ENCODE measurements at places on chromosomes 2 and 18.
A peak's percentile ranks its signal among the peaks of the same experiment; 100 is the strongest.

DNA sequence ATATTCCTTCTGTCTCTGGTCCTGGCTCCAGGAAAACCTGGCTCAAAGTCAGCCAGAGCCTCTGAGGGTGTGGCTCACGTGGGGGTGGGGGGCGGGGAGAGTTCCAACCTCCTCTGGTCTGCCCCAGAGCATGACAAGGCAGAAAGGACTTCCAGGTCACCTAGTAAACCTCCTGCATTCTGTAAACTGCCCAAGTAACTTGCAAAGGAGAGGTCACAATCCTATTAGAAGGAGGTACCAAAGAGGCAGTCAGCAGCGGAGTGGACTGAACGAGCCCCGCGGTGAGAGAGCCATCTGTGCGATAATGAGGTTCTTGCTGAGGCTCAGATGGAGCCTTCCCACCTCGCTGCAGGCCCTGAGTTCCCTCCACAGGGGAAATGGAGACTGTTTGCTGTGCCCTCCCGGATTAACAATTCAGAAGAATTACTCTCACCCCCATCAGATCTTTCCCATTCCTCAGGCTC is 58.9 kb upstream of the GATA6 start:
- DNase-seq = no peak

GRCh38 chr18:70693246-70693645 is 404.4 kb downstream of the SOCS6 start:
- DNase-seq = no peak

- no peak for DNase-seq
Observed at GRCh38 chr2:233173115-233173514, 78.4 kb upstream of the ATG16L1 start.

GRCh38 chr18:6563896-6564295 is 149.2 kb upstream of the L3MBTL4 start:
- DNase-seq = no peak

DNA sequence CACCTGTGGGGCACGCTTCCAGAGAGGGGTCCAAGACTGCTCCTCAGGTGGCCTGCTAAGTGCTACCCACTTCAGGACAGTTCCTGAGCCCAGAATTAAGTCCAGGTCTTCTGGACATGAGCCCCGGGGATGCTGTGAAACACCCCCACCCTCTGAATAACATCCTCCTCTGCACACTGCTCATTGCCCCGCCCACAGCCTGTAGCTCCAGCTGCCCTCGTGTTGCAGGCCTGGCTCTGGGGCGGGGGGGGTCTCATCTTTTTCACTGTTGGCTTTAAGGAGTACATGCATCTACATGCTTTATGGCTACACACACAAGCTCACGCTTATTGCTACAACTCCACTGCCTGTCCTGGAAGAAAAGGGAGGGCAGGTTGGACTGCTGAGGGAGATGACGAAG is 92.8 kb downstream of the PTGR3 start:
- no peak for DNase-seq

DNA sequence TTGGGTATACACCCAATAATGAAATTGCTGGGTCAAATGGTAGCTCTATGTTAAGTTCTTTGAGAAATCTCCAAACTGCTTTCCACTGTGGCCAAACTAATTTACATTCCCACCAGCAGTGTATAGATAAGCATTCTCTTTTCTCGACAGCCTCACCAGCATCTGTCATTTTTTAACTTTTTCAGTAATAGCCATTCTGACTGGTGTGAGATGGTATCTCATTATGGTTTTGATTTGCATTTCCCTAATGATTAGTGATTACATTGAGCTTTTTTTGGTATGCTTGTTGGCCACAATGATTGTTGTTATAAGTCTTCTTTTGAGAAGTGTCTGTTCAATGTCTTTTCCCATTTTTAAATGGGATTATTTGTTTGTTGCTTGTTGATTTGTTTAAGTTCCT is 50.4 kb upstream of the EPAS1 start:
- no peak for DNase-seq

- DNase-seq = no peak
Observed at GRCh38 chr2:81483254-81483653, 1178.7 kb upstream of the LRRTM1 start.

GRCh38 chr2:99066075-99066958 is 75.2 kb upstream of the C2orf15 start:
- peak; percentile 29 for DNase-seq

GRCh38 chr2:98476192-98476868 is 31.7 kb downstream of the INPP4A start:
- DNase-seq = no peak

DNA sequence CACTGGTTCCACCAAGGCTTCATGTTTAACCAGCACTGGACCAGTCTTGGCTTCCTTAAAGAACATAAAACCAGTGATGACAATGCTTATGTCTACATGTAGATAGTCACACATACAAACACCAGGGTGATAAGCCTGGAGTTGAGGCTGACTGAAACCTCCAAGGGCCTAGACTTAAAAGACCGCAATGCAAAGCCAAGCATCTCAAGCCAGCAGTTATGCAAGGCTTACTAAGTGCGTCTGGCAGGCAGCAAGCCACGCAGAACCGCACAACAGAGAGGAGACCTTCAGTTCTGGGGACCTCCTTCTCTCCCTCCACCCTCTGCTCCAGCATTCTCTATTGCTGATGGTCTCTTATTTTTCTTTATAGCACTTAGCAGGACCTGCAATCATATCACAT is 63.2 kb upstream of the ACAA2 start:
- DNase-seq = no peak

- no peak for DNase-seq
Observed at GRCh38 chr2:237350597-237350996, 63.4 kb downstream of the COL6A3 start.

GRCh38 chr18:34050661-34051060 is 174.1 kb downstream of the NOL4 start:
- no peak for DNase-seq

DNA sequence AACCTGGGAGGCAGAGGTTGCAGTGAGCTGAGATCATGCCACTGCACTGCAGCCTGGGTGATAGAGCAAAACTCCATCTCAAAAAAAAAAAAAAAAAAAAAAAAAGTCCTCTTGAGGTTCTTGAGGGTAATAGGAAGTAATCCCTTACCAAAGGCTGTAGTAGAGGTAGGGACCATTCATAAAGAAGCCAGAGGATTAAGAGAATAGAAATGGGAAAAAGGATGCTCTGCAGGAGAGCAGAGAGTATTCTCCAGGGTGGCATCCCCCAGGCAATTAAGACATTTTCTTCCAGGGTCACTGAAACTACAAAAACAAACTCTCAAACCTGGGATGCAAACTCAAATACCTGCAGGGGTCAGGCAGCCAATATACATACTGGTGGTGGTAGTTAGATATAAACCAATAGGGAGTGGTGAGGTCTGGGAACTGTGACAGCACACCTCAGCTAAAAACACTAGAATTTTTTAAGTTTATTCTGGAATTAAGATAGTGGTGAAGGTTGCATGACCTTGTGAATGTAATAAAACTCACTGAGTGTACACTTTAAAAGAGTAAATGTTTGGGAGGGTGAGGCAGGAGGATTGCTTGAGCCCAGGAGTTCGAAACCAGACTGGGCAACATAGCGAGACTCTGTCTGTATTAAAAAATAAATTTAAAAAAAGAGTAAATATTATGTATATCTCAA is 24.7 kb downstream of the RAPH1 start:
- no peak for DNase-seq

- peak; percentile 80 for DNase-seq
Observed at GRCh38 chr2:118847762-118848172, 319 bp upstream of the EN1 start.

DNA sequence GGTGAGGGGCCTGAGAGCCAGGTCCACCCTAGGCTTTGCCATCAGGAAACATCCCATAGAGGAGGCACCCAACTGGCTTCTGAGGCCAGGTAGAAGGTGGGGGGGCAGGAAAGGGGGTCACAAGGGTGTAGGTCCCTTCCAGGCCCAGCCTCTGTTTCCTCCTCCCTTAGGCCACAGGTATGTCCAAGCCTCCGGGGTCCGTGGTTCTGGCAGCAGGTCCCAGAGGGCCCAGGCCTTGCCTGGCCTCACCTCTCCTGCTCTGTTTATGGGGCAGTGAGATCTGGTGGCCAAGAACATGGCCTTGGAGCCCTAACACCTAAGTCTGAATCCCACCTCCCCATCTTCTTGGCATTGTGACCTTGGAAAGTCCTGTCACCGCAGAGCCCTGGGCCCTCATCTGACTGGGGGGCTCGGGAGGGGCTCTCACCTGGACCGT is 21.6 kb upstream of the GPR17 start:
- DNase-seq = no peak

DNA sequence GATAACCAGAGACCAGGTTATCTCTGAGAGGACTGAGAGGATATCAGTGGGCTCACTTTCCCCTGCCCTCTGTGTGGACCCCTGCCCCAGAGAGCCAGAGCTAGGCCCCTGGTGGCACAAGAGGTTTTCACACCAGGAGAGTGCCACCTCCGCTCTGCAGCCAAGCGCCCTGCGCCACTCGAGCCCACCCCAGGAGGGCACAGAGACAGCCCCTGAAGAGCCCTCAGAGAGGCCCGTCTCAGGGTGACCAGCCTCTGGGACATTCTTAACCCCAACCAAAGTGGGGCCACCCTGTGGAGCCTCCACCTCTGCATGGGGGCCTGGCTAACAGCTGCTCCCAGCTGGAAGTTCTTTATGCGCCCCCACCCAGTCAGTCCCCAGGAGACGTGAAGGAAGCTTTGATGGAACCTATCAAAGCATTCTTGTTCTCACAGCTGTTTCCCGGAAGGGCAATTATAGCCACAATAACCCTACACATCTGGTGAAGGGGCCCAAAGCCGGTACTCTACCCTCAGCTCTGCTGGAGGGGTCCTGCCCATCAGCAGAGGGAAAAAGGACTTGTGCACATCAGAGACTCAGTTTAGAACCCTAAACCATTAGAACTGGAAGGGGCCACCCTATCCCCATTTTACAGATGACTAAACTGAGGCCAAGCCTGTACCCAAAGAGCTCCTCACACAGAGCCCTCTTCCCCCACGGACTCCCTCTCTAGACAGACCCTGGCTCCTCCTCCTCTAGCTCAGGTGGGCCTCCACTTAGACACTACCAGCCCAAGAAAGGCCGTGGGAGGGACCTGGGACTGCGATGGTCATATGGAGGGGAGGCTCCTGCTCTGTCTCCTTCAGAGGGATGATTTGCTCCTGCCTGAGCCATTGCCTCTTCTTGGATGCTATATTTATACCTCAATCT is 101.1 kb downstream of the ZFP36L2 start:
- DNase-seq = no peak

DNA sequence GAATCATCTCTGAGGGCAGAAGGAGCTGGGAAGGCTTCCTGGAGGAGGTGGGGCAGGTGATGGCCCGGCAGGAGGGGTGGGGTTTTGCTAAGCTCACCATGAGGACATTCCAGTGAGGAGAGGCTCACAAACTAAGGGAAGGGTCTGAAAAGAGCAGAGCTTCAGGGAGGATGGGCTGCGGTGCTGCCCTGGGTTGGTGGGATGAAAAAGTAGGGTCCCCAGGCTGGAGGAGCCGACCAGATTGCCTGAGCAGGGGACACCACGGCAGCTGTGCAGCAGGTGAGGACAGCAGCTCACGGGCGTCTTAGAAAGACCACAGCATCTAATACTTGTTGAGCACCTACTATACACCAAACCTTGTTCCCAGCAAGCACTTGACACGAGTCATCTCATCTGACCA is 82.2 kb downstream of the DYSF start:
- DNase-seq = no peak

DNA sequence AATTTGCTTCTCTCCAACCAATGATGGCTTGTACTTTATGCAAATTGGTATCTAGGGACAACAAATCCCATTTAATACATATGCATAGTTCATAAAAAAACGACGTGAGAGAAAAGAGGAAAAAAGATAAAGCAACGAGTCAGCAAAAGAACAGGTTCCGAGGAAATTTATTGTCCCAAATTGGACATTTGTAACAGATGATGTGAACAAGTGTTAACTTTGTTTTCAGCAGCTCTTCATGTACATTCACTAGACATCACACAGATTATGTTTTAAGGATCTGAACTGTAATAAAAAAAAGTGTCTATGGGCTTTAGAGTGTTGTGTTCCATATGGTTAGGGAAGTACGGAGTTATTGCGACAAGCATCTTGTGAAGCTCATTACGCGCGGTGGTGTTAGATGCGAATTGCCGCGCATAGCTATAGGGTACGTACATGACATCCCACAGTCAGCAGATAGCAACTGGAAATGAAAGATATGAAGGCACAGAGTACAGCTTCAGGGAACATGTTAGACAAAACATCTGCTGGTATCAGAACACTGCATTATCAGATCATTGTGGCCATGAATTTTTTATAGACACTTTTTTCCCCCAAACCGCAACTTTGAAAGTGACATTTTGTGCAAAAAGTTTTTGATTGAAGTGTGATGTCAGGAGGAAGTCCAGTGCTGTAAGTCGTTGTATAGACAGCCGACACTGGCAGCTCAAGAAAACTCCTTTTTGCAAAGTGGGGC is 1073.1 kb upstream of the FANCL start:
- no peak for DNase-seq

GRCh38 chr2:211766689-211767088 is 771.9 kb downstream of the ERBB4 start:
- no peak for DNase-seq

DNA sequence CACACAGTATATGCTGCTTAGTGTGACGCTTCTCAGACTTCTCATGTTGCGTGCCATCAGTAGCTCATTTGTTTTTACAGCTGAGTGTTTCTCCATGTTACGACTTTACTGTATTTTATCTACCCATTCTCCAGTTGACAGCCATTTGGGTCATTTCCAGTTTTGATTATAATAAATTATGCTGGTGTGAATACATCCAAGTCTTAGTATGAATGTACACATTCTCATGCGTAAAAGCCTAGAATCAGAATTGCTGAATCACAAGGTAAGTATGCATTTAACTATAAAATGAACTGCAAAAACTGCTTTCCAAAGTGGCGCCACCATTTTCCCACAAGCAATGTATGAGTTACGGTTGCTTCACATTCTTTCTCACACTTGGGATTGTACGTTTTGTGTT is 184.2 kb upstream of the SLC35G4 start:
- no peak for DNase-seq

GRCh38 chr2:132788310-132788838 is 118.4 kb upstream of the LYPD1 start:
- DNase-seq = no peak

DNA sequence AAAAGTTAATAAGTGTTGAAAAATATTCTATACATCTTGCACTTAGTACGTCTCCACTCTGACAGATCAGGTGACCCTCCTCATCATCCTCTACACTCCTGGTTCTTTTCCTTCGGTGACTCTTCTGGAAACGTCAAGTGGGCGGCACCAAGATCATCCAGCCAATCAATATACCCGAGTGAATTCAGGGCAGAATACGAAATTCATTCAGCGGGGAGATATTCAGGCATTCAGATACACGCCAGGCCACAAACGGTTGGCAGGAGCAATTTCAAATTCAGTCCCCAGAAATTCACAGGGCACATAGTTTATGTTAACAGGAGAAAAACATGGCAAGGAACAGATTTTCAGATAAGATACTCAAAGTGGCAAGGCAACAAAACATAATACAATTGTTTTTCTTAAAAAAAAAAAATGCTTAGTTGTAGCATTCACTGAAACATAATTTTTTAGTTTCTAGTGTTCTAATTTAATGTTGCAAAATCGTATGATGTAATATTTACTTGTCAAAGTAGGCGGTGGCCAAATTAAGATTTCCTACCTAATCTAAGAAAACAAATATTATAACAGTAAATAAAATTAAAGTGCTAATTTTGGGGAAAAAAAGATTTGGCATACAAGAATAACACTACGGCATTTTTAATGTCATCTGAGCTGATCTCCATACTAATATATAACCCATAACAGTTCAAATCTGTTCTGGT is 4.2 kb downstream of the CLK1 start:
- DNase-seq = no peak

- no peak for DNase-seq
Observed at GRCh38 chr2:196649202-196649601, 9.7 kb downstream of the CCDC150 start.

- DNase-seq = no peak
Observed at GRCh38 chr2:223870840-223871611, 33.6 kb upstream of the AP1S3 start.

All from SW 1271 (cell line).